ENCODE measurements at places on chromosomes 16 and 17.

DNA sequence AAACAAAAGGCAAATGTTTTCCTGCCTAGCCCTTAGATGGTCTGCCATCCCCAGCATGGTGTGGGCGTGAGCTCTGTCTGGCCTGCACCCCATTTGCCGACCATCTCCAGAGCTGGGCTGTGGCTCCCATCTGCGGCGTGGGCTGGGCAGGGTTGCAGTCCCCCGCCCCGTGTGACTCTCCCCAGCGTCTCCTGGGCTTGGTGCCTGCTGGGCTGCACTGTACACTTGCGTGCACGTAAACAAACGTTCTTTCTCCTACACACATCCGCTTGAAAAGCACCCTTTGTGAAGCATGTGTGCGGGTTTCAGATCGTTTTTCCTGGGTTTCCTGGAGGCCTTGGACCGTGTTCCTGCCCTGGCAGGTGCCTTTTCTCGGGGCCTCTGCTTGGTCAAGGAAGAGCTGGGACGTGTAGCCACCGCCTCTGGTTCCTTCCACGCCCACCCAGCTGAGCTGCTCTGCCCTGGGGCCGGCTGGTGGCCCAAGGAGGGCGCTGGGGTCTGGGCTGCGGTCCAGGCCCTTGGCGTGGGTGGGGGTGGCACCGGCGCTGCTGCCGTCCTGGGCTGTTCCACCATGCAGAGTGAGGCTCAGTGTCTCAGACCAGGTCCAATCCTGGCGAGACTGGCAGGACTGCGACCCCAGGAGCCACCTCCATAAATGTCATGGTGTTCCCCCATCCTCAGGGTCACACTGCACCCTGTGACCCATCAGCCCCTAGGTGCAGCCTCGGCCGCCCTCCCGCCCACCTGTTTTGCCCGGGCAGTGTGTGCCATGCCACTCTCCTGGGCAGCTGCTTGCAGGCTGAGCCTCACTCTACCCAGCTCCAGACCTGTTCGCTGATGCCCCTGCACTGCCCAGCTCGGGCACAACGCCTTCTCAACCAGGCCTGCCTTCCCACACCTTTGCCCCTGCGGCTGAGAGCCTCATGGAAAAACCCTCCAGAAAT lies 9.9 kb upstream of the BAIAP3 start:
- no peak for DNase-seq

- no peak for DNase-seq
Measured at GRCh38 chr17:34400301-34400931, 37.4 kb upstream of the CCL1 start.

- DNase-seq: no peak
Measured at GRCh38 chr16:11004973-11005610, 60.7 kb downstream of the CLEC16A start.

DNA sequence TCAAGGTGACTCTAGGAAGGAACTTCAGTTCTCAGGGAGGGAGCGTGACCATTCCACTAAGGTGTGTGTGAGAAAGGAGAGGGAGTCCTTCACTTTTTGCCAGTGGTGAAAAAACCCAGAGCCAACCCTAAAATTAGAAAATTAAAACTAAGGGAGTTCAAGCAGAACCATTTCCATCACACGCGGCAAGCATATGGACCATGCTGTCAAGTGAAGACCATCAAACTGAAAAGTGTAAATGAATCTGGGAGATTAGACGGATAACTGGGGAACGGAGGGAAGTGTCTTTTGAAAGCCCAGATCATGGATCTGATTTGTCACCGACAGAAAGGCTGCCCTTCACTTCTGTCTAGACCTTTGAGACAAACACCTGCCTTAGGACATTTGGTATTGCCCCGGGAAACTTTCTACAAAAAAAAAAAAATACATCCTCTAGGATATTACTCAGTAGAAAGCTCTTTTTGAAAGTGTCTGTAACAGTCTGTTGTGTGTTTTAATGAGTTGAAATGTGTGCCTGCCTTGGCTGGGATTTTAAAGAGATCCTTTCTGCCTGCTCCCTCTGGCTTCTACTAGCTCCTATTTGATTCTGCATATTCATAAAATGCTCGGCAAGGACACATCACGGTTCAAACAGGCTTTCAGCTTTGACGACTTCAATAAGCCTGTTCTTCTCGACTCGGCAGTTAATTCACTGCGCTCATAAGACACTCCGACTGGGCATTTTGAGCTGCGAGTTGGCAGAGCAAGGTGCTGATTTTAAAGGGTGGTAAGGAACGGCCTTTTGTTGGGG lies 81.4 kb upstream of the ERCC4 start:
- DNase-seq: no peak

DNA sequence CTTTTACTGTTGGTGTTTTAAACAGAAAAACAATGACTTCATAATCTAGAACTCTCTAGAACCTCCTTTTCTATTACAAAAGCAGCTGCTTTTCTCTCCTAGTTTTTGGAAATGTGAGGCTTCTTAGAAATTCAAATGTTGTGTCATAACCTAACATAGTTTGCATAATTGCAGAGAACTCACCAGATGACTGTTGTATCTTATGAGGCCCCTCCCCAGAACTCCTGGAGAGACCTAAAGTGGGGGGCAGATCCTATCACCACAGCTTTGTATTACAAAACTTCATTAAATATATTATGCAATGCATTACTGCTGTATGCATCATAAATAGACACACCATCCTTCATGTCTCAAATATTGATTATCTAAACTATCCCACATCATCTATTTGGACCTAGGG lies 538.7 kb upstream of the HSBP1 start:
- DNase-seq: no peak

GRCh38 chr17:50541716-50542688 lies 5.0 kb upstream of the SPATA20 start:
- peak; percentile 67 for DNase-seq

DNA sequence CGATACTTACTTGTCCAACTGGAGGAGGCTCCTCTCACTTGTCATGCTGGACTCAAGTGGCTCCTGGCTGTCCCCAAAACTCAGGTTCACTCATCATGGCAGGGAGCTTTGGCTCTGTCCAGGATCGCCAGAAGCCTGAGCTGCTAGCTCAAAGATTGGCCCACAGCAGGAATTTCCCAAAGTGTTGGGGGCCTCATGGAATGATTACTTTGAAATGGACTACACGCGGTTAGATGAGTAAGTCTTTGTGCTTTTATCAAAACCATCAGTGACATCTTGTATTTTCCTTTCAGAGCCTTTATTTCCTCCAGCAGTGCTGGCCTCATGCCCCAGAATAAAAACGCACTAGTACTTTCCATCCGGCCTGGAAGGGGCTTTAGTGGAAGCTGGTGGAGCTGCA lies 29.2 kb upstream of the PHB1 start:
- DNase-seq: no peak

DNA sequence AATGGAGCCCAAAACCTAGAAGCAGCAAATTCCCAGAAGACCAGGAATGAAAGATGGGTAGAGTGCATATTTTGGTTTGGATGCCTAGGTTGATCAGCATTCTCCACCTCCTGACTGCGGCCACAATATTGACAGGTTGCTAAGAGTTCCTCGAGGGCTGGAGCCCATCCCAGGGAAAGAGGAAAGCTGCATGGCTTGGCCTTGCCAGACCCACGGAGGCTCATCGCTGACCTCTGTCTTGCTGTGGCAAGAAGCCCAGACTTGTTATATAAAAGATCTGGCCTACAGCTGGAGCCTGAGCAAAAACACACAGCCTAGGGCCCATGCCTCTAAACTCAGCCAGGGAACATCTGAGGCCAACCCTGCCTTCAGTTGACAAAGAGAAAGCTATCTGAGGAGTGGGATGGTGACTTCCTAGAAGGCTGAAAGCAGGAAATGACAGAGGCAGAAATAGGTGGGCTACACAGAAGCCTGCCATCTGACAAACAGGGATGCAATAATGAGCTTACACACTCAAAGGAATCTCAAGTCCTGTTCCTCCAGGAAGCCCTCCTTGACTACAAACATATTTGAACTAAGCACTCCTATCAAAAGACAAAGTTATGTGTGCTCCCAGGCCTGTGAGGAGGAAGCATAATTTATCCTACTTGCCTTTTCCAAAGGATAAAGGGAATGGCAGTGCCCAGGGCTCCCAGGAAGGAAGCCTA lies 22.5 kb upstream of the SLC35B1 start:
- no peak for DNase-seq

DNA sequence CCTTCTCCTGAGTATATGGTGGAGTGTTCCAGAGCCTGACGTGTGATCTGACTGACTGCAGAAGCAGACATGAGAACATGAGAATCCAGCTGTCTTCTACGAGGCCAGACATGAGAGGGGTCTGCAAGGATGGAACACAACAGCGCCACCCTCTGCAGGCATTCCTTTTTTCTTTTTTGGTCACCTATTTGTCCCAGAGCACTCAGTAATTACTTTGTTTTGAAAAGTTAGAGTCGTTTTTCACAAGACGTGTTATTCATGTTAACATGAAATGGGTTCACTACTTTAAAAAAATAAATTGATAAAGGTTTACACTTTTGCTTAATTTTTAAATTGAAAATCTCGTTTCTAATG lies 43.8 kb upstream of the ATP2A3 start:
- no peak for DNase-seq

DNA sequence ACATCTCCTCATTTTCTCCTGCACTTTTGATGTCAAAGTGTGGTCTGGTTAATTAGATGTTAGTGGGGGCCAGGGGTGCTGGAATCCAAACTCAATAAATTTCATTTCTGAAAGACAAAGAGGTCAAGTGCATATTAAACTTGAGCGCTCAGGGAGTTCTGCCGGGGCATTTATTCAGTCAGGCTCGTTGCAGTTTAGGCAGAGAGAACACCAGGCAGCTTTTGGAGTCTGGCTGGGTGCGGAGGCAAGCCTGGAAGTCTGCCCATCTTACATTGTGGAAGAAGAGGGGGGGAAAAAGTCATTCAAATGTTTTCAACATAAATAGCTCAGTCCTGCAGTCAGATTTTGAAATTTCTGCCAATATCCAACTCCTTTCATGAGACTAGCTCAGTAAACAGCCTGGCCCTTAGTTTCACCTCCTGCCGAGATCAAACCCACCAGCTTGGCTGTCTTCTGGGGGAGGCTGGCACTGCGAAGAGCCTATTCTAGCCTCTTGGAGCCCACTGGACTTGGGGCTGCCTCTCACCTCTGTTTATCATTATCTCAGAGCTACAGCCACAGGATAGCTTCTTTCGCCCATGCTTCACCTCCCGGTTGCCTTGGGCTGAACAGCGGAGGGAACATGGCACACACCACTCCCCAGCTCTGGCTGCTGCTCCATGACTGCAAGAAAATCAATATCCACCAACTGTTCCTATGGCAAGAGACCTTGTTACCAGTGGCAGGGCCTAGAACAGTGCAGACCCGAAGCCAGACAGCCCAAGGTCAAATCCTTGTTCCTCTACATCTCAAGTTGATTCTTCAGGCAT lies 177.4 kb upstream of the CDH5 start:
- DNase-seq: no peak

- peak; percentile 22 for DNase-seq
Measured at GRCh38 chr17:48236681-48237134, 129.1 kb downstream of the SNX11 start.

DNA sequence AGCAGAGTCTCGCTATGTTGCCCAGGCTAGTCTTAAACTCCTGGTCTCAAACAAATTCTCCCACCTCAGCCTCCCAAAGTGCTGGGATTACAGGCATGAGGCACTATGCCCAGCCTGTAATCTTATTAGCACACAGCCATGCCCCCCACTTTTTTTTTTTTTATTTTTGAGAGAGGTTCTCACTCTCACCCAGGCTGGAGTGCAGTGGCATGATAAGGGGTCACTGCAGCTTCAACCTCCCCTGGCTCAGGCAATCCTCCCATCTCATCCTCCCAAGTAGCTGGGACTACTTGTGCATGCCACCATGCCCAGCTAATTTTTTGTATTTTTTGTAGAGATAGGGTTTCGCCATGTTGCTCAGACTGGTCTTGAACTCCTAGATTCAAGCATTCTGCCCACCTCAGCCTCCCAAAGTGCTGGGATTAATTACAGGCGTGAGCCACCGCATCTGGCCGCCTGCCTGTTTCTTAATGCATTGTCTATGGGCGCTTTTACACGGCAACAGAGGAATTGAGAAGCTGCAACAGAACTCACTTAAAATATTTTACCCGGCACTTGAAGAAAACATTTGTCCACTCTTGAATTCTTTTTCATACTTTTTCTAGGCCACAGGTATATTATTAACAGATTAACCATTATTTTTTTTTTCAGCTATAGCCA lies 8.8 kb upstream of the CEP20 start:
- DNase-seq: no peak

DNA sequence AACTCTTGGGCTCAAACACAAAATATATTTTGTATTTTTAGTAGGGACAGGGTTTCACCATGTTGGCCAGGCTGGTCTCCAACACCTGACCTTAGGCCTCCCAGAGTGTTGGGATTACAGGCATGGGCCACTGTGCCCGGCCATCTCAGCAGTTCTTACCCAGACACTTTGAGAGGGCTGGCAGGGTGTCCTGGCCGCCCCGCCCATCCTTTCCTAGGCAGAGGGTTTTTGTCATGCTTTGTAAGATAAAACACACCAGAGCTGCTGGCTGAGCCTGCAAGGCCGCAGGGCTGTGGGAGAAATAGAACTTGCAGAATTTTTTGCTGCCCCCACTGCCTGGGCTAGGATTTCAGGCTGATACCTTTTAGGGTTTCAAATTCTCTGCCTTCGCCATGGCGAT lies 8.7 kb downstream of the PPL start:
- no peak for DNase-seq

GRCh38 chr17:9587969-9588656 lies 11.7 kb downstream of the CFAP52 start:
- no peak for DNase-seq

DNA sequence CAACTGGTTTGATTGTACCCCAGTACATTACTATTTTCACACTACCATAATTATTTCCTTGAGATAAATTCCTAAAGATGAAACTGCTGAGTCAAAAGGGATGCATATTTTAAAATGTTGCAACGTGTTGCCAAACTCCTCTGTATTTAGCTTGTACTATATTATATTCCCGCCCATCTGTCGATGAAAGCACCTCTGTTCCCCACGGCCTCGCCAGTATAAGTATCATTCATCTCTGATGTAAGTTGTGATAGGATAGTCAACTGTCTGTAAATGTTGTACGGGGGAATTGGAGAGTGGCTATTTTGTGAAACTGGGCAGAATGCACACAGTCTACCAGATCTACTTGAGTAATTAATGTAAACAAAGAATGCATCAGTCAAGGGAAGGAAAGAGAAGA lies 47.7 kb upstream of the TNRC6A start:
- no peak for DNase-seq

GRCh38 chr17:29723278-29724047 lies 100.8 kb upstream of the CORO6 start:
- peak; percentile 68 for DNase-seq

DNA sequence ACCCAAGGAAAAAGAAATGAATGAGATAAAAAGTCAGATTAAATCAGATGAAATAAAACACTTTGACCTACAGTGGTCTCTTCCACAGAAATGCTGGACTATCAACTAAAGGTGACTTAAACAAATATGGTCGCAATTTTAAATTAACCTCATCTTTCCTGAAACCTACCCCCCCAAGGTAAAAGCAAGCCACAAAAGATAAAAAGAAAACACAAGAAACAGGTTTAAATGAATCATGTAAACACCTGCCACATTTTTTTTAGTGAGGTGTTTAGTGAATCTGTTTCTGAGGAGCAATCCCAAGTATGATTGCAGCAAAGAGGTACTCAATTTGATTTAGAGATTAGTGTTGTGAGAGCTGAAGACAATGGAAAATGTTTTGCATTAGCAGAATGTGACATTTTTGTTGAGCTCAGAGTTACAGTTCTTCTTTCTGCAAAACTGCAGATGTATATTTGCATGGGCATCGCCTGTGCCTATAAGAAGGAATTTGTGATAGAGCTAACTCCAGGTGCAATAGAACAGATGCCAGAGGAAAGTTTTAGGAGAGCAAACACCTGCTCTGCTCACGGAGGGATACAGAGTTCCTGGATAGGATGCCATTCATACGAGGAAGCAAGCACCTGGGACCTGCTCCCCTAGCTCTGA lies 3.4 kb upstream of the MMD start:
- no peak for DNase-seq

GRCh38 chr17:82836823-82837357 lies 2.9 kb downstream of the ZNF750 start:
- no peak for DNase-seq

Measured in CD4-positive, alpha-beta T cell treated with Interleukin-4 for 4 hours (primary cell).